Midbrain (tissue), 1 donor: ENCODE measurements at places on chromosomes 1 and 21.

DNA sequence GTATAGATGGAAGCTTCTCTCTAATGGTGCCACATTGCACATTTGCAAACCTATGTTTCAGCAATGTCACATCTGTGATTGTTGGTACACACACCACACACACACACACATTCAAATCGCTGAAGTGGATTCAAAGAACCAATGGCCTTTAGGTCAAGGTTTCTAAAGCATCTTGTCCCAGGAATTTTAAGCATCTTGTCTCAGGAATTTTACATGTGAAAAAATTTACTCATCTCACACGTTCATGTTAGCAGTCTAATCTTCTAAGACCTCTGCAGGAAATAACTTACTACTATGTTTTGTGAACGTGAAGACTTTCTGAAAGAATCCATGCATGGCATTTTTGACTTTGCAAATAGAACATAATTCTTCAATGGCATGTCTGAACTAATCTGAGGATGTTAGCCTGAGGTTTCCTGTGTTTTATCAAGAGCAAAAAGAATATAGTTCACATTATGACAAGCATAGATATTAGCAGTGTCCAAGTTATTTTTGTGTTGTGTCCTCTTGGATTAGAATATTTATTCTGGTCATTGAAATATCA lies 125.1 kb downstream of the CYYR1 start:
- DNase-seq: no peak

GRCh38 chr1:31154632-31155215 lies 85.0 kb downstream of the NKAIN1 start:
- peak; percentile 26 for DNase-seq

DNA sequence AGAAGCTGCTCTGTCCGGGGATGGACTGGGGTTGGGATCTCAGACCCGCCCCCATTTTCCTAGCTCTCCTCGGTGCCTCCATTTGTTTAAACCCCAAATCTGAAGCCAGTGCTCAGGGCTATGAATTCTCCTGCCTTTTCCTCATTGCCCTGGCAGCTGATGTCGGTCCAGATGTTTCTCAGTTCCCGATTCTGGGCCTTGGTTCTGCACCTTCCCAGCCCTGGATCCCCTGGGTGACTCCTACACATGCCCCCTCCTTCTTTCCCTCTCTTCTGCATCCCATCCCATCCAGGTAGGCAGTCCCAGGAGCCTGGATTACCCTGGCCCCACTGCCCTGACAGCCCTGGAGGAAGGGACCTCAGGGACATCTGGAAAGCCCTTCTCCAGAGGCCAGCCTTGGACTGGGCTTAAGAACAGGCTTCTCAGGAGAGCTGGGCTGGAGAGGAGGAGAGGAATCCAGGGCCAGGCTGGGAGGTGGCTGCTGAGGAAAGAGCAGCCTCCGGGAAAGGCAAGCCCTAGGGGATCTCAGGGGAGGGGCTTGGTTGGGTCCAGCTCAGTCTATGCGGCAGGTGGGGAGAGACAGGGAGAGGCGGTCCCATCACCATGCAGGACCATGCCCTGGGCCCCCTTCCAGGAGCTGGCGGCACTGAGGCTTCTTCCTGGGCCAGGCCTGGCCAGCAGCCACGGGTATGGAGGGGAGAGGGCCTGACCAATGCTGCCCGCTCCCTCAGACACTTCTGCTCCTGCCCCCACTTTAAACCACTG lies 6.8 kb upstream of the EPS8L3 start:
- DNase-seq: peak; percentile 78

DNA sequence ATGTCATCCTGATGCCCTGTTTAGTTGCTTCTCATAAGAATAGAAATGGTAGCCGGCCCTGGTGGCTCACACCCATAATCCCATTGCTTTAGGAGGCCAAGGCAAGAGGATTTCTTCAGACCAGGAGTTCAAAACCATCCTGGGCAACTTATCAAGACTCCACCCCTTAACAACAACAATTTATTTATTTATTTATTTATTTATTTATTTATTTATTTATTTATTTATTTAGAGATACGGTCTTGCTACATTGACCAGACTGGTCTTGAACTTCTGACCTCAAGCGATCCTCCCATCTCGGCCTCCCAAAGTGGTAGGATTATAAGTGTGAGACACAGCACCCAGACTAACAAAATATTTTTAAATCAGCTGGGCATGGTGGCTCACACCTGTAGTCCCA lies 4.0 kb downstream of the MT1HL1 start:
- no peak for DNase-seq

GRCh38 chr1:168259567-168259966 lies 21.1 kb upstream of the TBX19 start:
- no peak for DNase-seq
